ENCODE measurements at places on chromosomes 3 and 15. TPM values are rescaled to one million over a fixed set of nuclear protein-coding genes. Genes with fewer than 3 reads are reported as not detected.

- H3K36me3 ChIP-seq: no peaks in the 10 kb centered on the region
- H3K4me3 ChIP-seq: no peak overlapping the region
- no peaks in the 10 kb centered on the region for H3K27me3 ChIP-seq
- no peak for DNase-seq
- H3K4me1 ChIP-seq: peaks cover 16% of the 10 kb centered on the region
These were observed 2.4 kb upstream of the NCEH1 start for GRCh38 chr3:172713316-172713715.

- no peak overlapping the region for H3K4me3 ChIP-seq
- H3K36me3 ChIP-seq: no peaks in the 10 kb centered on the region
- H3K27me3 ChIP-seq: no peaks in the 10 kb centered on the region
- H3K4me1 ChIP-seq: peaks cover 19% of the 10 kb centered on the region
- H3K27ac ChIP-seq: no peak overlapping the region
- no peak for DNase-seq
These were observed 10.9 kb downstream of the CERS3 start for GRCh38 chr15:100517846-100518245.

DNA sequence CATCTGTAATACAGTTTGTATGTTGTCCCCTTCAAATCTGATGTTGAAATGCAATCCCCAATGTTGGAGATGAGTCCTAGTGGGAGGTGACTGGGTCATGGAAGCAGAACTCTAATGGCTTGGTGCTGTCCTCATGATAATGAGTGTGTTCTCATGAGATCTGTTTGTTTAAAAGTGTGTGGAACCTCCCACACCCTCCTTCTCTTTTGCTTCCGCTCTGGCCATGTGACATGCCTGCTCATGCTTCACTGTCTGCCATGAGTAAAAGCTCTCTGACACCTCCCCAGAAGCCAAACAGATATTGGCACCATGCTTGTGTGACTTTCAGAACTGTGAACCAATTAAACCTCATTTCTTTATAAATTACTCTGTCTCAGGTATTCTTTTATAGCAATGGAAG is 794.0 kb upstream of the CFAP20DC start:
- no peak for DNase-seq
- H3K27me3 ChIP-seq: no peaks in the 10 kb centered on the region
- peaks cover 22% of the 10 kb centered on the region for H3K4me1 ChIP-seq

DNA sequence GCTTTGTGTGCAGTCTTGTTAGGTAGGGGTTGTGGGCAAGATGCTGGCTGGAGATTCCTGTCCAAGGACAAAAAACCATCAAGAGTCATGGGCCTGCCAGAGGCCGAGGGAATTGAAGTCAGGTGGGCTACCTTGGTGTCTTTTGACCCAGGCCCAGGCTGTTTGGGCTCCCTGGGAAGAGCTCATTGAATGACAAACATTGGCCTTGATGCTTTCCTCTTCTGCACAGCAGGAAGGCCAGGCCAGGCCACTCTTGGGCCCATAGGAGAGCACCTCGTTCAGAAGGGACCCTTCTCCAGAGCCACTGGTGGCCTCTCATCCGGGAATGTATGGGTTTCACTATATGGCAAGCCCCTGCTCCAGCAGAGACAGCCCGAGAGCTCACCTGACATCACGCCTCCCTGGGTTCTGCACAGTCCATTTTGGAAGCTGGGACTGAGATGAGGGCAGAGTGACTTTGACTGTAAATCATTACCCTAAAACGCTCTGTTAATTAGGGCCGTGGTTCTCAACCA is 169.1 kb downstream of the NSMCE3 start:
- H3K36me3 ChIP-seq: peaks cover 7% of the 10 kb centered on the region
- H3K27ac ChIP-seq: no peak overlapping the region
- no peak overlapping the region for H3K4me3 ChIP-seq
- no peaks in the 10 kb centered on the region for H3K4me1 ChIP-seq
- H3K27me3 ChIP-seq: no peaks in the 10 kb centered on the region

GRCh38 chr3:67109651-67110204 is 111.6 kb downstream of the KBTBD8 start:
- H3K4me1 ChIP-seq: no peaks in the 10 kb centered on the region
- DNase-seq: no peak
- no peak overlapping the region for H3K4me3 ChIP-seq
- no peaks in the 10 kb centered on the region for H3K36me3 ChIP-seq

GRCh38 chr15:34802371-34802770 is 7.0 kb upstream of the ACTC1 start:
- H3K27me3 ChIP-seq: no peaks in the 10 kb centered on the region
- no peak for DNase-seq
- H3K4me1 ChIP-seq: no peaks in the 10 kb centered on the region
- no peak overlapping the region for H3K27ac ChIP-seq
- H3K36me3 ChIP-seq: no peaks in the 10 kb centered on the region

DNA sequence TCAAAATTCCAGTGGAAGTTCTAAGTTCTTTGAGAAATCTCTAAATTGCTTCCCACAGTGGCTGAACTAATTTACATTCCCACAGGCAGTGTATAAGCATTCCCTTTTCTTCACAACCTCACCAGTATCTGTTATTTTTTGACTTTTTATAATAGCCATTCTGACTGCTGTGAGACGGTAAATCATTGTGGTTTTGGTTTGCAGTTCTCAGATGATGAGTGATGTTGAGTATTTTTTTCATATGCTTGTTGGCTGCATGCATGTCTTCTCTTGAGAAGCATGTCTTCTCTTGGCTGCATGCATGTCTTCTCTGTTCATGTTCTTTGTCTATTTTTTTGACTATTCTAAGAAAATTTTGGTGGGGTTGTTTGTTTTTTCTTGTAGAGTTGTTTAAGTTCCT is 499.6 kb upstream of the CCDC54 start:
- H3K4me1 ChIP-seq: no peaks in the 10 kb centered on the region
- no peak overlapping the region for H3K4me3 ChIP-seq
- no peak for DNase-seq
- H3K36me3 ChIP-seq: no peaks in the 10 kb centered on the region
- no peaks in the 10 kb centered on the region for H3K27me3 ChIP-seq

DNA sequence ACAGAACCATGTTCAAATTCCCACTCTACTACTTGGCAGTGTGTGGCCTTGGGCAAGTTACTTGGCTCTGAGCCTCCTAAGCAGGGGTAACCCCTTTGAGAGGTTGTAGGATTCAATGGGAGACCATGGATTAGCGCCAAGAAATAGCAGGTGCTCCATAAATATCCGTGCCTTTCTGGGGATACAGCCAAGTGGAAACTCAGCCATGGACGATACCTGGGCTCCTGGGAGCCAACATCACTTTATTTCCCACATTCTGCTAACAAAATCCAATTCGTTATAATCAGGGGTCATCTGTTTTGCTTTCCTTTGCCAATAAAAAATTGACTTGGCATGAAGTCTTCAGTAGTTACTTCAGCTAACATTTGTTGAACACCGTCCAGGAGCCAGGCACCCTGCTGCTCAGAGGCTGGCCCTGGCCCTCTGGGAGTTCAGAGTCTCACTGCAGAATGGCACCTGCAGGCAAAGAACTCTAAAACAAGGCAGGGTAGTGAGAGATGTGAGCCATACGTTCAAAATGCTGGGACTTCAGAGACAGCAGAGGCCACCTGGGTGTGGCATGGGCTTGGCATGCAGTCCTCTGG is 42.3 kb downstream of the ZDHHC19 start:
- no peak overlapping the region for H3K27ac ChIP-seq
- no peaks in the 10 kb centered on the region for H3K4me1 ChIP-seq
- no peaks in the 10 kb centered on the region for H3K27me3 ChIP-seq
- no peak overlapping the region for H3K4me3 ChIP-seq
- DNase-seq: no peak
- no peaks in the 10 kb centered on the region for H3K36me3 ChIP-seq

GRCh38 chr3:123781138-123781537 is 103.0 kb downstream of the MYLK start:
- H3K4me1 ChIP-seq: no peaks in the 10 kb centered on the region
- no peak overlapping the region for H3K27ac ChIP-seq
- H3K36me3 ChIP-seq: no peaks in the 10 kb centered on the region
- no peak overlapping the region for H3K4me3 ChIP-seq
- no peak for DNase-seq
- no peaks in the 10 kb centered on the region for H3K27me3 ChIP-seq

GRCh38 chr15:71757741-71758530 is 52.4 kb upstream of the NR2E3 start:
- no peaks in the 10 kb centered on the region for H3K36me3 ChIP-seq
- H3K4me1 ChIP-seq: no peaks in the 10 kb centered on the region
- no peak overlapping the region for H3K27ac ChIP-seq
- DNase-seq: no peak
- no peak overlapping the region for H3K4me3 ChIP-seq
- H3K27me3 ChIP-seq: no peaks in the 10 kb centered on the region

DNA sequence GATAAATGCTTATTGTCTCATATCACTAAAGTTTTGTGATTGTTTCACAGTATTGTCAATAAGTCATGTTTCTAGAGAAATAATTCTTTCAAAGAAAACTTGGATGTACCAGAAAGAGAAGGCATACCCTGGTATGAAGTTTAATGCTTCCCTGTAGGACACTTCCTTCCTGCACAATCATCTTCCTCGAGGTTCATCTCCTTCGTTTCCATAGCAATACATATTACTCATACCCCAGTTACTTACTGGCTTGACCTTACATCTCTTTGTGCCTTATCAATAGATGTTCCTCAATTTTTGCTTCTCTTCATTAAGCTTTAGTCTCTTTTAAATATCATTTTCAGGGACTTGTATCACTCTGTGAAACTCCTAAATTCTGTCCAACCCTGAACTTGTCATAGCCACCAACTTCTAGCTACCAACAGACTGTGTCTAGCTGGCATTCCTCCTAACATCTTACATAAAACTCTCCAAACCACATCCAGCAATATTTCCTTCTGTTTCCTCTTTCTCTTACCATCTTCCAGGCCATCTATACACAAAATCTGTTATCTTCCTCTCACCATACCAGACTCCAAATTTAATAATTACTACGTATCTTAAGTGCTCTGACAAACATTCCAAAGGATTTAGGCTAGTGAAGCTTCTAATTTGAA is 134.3 kb downstream of the GADL1 start:
- DNase-seq: no peak
- H3K4me1 ChIP-seq: no peaks in the 10 kb centered on the region
- H3K36me3 ChIP-seq: no peaks in the 10 kb centered on the region
- H3K4me3 ChIP-seq: no peak overlapping the region

- H3K4me3 ChIP-seq: no peak overlapping the region
- no peaks in the 10 kb centered on the region for H3K36me3 ChIP-seq
- DNase-seq: no peak
- no peaks in the 10 kb centered on the region for H3K27me3 ChIP-seq
- no peaks in the 10 kb centered on the region for H3K4me1 ChIP-seq
- H3K27ac ChIP-seq: no peak overlapping the region
These were observed 1227.6 kb upstream of the EPHA6 start for GRCh38 chr3:95586754-95587153.

DNA sequence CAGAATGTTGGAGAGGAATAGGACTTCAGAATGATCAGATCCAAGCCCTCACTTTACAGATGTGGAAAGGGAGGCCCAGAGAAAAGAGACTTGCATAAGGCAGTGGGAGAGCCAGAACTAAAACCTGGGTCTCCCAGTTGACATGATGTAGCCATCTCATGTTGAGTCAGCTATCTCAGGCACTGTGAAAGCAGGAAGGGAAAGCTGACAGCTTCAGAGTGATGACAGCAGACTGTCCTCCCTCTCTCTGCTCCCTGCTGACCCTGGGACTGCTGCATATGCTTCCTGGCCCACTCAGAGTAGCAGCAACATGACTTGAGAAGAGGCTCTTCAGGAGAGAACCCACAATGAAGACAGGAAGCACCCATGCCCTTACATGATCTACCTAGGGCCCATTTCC is 14.7 kb downstream of the FHIT start:
- no peaks in the 10 kb centered on the region for H3K4me1 ChIP-seq
- H3K27ac ChIP-seq: no peak overlapping the region
- DNase-seq: no peak
- no peaks in the 10 kb centered on the region for H3K36me3 ChIP-seq
- H3K27me3 ChIP-seq: no peaks in the 10 kb centered on the region

DNA sequence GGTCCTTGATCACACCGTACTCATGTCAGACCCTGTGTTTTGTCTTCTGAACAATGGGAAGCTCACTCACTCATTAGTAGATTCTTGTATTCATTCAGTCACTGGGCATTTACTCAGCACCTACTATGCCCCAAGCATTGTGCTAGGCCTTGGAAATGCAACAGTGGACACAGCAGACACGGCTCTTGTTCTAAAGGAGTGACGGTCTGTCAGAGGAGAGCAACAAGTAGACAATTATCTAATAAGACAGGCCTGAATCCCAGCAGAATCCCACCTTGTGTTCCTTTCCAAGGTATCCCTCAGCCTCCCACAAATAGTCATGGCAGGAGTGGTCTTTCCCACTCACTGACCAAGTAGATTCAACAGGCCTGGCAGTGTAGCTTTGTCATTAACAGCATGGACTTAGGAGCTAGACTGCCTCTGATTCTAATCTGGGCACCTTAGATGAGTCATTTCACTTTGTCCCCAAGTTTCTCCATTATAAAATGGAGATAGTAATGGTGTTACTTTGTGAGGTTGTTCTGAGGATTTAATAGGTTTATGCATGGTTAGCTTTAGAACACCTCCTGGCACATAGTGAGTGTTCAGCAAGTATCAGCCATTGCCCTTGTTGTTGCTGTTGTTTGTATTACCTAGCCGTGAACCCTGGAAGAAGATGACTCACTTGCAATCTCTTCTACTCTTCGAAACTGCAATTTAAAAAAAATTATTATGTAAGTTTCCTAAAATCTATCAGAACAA is 69.1 kb downstream of the SSUH2 start:
- no peak overlapping the region for H3K27ac ChIP-seq
- no peaks in the 10 kb centered on the region for H3K27me3 ChIP-seq

DNA sequence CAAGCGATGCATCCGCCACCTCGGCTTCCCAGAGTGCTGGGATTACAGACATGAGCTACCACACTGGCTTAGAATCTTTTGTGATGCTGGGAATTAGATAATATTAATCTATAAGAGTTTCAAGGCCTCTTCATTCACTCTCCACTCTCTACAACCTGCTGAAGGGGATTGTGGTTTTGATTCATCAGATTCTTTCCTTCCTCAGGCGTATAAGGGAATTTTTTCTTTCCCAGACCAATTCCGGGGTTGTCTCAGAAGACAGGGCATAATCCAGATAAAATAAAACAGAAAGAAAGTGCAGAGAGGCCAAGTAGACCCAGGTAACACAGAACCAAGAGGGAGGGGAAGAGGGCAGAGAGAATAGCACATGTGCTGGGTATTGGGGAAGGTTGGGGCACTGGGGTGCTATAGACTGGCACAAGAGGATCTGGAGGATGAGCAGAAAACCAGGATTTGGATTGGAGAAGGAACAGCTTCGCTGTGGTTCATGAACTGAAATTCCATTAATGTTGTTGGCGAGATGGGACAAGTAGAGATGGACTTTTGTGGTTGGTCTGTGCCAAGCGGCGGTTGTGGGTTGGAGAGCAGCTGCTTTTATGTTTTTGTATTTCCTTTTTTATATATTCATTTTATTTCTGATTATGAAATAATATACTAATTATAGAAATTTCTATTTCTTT is 12.8 kb downstream of the ARL6IP5 start:
- no peak overlapping the region for H3K4me3 ChIP-seq
- H3K36me3 ChIP-seq: peaks cover 9% of the 10 kb centered on the region
- H3K4me1 ChIP-seq: peaks cover 76% of the 10 kb centered on the region
- DNase-seq: no peak
- H3K27ac ChIP-seq: no peak overlapping the region

GRCh38 chr15:60509470-60509869 is 30.5 kb upstream of the ICE2 start:
- DNase-seq: no peak
- H3K27ac ChIP-seq: no peak overlapping the region
- no peaks in the 10 kb centered on the region for H3K27me3 ChIP-seq
- no peak overlapping the region for H3K4me3 ChIP-seq

The SLC28A2 gene
- not detected for total RNA-seq

The TCF12 gene
- total RNA-seq: 79.2 TPM

The CKMT1A gene
- not detected for total RNA-seq

The GDPGP1 gene
- 11.6 TPM for total RNA-seq

The GOLIM4 gene
- total RNA-seq: 7.3 TPM

The TEX55 gene
- total RNA-seq: not detected

The CLDN1 gene
- total RNA-seq: 0.09 TPM

The ZNF662 gene
- 1.1 TPM for total RNA-seq
